CD4-positive, alpha-beta memory T cell (primary cell): ENCODE measurements at places on chromosomes 3 and 15.

DNA sequence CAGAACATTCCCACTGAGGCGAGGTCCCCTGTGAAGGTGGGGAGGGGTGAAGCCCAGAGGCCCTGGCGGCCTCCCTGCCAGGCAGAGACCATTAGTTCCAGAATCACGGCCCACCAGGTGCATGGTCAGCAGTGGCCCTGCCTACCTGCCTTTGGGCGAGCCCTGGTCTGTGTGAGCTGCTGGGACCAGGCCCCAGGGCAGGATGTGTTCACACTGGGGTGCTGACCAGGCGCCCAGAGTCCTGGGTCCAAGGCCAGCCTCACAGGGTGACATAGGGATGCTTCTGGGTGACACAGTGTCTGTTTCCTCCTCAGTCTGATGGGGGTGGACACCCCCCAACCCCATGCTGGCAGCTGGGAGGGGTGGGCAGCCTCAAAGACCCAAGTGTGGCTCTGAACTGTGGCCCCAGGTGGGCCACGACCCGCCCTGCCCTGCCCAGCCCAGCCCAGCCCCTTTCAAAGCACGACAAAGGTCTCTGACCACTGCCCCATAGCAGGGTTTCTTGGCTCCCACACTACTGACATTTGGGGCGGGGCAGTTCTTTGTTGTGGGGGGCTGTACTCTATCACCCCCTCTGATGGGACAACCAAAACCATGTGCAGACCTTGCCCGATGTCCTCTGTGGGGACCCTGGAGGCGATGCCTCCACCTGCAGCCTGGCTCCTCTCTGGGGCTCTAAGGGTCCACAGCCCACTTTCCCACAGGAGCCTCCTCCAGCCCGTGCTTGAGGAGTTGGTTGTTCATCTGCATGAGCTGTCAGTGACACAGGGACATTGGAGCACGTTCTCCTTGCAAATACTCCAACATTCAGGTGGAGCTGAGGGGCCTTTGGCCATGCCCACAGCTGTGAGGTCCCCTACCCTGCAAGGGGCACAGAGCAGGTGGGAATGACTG, 44.8 kb upstream of the SLC41A3 start:
- DNase-seq = no peak

GRCh38 chr15:93035092-93035915, 53.7 kb downstream of the RGMA start:
- DNase-seq = no peak

GRCh38 chr15:61994216-61994615, 66.0 kb downstream of the VPS13C start:
- no peak for DNase-seq

DNA sequence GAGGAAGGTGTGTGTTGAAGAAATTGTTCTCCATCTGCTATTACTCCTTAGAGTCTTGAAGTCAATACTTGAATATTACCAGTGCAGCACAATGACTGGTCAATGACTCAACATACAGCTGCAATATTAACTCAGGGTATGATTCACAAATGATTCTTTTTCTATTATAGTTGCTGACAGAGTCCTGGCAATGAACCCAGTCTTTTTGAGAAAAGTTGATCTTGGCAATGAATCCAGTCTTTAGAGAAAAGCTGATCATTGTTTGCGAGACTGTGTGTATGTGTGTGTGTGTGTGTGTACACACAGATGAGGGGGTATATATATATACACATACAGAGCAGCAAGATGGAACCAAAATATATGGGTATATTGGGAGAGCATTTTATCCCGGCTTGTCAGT, 315.1 kb downstream of the ZNF385D start:
- DNase-seq = no peak

GRCh38 chr15:89103481-89104171, 15.4 kb downstream of the ABHD2 start:
- DNase-seq = no peak

DNA sequence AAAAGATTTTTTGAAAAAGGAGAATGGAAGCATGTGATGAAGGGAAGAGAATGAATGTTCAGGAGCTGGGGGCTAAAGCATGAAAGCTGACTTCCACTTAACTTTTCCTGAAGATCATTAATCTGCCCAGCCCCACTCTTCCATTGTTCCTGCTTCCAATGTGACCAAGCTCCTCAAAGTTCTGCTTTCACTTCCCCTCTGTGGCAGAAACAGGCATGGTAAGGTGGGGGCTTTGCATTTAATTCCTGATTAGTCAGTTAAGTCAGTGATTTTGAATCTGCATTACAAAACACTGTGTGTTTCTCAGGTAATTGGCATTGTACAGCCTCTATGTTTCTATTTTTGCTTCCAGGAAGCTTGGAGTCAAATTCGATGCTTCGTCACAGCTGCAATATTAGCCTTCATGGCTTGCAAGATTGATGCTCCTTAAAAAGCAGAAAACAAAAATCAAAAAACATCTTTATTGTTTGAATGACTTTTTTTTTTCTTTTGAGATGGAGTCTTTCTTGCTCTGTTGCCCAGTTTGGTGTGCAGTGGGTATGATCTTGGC, 7.3 kb upstream of the TM6SF1 start:
- no peak for DNase-seq

GRCh38 chr15:98063871-98064270, 103.4 kb downstream of the ARRDC4 start:
- DNase-seq = no peak

GRCh38 chr3:100047455-100048141, 66.7 kb downstream of the FILIP1L start:
- DNase-seq = no peak

- DNase-seq = no peak
These were observed at the start of gene TLR9 for GRCh38 chr3:52225452-52226228. TLR9 (minus strand) TSS chr3:52225645; CDS start chr3:52225529, 116 bp downstream.

DNA sequence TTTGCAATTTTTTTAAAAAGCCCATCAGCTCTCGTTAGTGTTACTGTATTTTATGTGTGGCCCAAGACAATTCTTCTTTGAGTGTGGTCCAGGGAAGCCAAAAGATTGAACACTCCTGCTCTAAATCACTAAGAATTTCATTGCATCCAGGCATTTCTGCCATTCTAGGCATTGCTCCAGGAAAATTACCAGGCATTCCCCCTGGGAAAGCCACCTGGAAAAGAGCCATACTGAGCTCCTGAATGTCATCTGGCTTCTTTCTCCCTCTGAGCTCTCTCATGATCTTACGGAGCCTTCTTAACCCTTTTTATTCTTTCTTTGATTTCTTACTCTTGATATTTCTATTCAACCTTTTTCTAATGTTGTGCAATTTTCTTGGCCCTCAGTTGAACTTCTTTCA, 202.2 kb downstream of the DOCK3 start:
- no peak for DNase-seq

DNA sequence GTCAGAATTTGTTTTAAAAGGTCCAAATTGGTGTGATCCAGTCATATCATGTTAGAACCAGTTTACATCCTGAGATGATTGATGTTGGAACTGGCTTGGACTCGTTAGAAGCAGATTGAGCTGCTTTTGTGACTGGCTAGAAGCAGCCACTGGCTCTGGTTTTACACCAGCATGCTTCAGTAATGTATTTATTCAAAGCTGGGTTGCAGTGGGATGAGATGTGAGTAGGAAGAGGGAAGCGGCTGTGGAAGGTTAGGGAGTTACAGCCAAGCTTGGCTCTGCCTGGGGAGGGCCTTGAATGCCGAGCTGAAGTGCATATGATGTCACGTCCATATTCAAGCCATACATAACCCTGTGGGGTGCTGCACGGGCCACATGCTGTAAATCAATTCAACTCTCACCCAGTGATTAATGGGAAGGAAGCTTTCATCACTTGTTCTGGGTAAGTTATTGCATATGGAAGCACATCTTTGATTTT, 104.0 kb upstream of the SMAD3 start:
- no peak for DNase-seq

DNA sequence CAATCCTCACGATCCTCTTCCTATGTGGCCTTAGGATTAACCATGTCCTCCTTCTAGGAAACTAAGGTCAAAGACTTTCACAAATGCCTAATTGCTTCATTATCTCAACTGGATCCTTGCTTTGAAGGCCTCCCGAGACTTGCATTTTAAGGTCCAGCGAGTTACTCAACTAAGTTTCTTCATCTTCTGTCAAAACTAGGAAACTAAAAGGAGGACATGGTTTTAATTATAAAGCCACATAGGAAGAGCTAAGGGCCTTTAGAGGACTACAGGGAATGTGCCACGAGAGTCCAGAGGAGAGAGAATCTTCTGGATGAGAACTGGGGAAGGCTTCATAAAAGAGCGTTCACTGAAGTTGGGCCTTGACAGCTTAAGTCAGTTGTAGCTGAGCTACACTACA, 87.8 kb upstream of the LPP start:
- DNase-seq = no peak

DNA sequence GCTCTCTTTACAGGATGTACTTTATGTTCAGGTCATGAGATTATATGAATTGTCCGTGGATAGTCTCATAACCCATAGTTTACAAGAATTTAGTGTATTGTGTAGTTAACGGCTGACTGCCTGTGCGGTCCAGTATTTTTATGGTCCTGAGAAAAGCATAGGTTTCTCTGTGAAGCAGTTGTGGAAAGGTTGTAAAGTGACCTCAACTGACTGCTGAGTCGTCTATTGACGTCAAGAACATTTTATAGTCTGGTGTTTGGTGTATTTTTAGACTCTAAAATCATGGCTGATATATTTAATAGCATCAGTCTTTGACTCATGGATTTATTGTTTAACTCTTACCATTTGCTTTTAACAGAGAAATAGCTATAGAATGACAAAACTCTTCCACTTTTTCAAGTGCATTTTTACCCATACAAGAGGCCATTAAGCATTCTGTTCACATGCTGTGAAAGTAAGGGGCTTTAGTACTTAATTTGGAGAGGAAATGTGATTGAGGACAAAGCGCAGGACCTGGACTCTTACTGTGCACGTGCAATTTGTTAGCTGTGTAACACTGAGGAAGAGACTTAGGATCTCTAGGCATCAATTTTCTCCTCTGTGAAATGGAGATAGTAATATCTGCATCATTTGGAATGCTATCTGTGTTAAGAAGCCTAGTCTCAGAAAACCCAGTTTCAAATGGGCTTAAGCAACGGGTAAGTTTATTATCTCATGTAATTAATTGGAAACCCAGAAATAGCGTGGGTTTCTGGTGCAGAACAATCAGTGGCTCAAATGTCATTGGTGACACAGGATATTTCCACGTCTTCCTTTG, 240.8 kb downstream of the NFKBIZ start:
- no peak for DNase-seq

DNA sequence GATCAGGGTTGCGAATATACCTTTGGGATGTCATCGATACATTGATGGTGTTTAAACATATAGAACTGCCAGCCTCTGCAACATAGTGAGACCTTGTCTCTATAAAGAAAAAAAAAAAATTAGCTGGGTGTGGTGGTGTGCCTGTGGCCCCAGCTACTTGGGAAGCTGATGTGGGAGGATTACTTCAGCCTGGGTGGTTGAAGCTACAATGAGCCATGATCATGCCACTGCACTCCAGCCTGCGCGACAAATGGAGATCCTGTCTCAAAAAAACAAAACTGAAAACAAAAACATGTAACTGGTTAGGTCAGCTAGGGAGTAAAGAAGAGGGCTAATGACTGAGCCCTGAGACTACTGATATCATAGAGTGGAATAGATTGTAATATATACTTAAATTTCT, 30.7 kb upstream of the MGA start:
- no peak for DNase-seq

DNA sequence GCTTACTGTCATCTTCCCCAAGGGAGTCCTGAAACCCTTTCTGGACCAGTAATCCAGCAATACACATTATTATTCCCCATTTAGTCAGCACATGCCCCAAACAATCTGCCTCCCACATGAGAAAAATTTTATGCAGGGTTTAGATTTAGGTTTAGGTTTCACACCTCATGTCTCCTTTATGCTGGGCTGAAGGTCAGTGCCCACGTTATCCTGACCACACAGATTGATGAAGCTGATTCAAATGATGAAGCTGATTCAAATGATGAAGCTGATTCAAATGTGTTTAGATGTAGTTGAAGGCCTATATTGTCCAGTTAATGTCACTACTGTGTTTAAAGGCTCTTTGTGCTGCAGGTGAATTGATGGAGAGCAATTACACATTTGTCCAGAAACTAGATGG, 18.1 kb upstream of the ZBED2 start:
- DNase-seq = no peak

DNA sequence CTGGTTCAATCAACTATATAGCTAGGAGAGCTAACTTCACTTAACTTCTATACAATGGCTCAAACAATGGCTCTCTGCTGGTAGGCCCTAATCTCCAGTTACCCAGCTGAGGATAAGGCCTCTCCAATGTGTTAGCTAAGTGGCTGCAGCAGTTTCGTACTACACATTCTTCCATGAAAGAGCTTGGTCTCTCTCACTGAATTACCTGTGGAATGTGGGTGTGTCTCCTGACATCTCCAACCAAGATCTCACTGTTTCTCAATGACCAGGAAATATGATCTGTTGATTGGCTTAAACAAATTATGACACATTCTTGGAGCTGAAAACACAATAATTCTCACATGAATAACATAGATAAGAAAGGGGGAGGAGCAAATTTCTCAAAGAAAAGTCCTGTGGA, 169.8 kb upstream of the ROBO1 start:
- DNase-seq = no peak

- DNase-seq = no peak
These were observed 52.2 kb upstream of the STXBP5L start for GRCh38 chr3:120855665-120856437.

DNA sequence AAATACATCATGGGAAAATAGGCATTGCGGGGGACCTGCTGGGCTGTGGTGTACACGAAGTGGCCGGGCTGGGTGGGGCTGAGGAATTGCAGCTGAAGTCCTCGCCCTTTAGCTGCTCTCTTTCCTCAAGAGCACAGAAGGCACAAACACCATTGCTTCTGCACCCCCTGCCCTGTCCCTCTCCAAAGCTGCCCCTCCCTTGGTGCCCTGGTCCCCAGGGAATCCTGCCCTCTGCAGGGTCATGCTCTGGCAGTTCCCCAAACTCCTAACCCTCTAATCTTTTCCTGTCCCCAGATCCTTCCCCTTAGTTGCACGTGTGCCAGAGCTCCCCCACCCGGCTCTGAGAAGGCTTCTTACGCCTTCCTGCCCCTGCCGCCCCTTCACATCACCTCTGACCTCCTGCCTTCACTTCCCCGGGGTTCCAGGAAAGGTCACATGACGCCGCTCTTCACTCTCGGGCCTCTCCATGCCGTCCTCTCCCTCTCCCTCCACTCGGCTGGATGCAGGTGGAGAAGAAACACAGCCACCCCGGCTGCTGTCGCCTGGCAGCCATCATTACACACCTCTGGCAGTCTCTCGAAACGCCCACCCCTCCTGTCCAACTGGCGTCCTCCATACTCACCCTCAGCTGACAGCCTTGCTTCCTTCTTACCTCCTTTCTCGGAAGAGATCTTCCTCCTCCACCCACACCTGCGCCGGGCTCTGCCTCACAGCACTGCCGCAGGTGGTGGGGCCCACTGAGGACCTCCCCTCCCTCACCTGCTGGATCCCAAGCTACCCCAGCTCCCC, 6.9 kb upstream of the PCSK6 start:
- DNase-seq = no peak

- DNase-seq = no peak
These were observed 236.5 kb downstream of the RPLP1 start for GRCh38 chr15:69689133-69689532.

DNA sequence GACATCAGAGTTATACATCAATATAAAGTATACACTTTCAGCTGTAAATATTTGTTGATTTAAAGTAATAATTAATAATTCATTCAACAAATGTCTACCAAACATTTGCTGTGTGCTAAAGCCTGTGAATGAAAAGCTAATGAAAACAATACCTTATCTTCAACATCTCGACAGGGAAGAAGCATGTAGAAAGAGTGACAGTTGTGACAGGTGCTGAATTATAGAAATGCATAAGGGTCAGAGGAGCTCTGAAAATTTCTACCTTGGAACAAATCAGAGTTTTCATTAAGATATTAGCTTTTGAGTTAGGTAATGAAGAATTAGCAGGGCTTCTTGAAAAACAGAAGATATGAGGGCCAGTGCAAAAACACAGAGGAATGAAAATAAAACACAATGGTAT, 739.2 kb downstream of the VGLL3 start:
- DNase-seq = no peak
